ENCODE measurements at places on chromosomes 4 and X.

DNA sequence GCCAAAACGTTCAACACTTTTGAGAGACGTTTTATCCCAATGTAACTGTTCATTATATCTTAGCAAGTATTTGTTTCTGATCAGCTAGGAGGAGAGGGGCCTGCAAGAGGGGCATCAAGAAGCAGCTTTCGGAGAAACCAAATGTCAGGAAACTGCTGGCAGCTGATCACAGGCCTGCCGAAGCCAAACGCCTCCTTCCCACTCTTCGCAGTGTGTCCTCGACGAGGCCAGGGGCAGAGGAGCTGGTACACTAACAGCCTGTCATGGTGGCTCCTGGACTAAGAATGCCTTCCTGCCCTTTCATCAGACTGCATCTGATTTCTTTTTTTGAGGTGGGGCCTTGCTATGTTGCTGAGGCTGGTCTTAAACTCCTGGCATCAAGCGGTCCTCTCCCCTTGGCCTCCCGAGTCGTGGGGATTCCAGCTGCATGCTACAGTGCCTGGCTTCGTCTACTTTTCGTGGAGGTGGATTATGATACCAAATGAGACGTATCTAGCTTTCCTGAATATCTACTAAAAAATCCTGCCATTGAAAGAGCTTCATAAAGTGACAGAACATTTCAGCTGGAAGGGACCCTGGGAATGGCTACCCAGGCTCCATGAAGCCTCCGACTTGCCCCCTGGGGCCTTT is 134.8 kb downstream of the AFAP1 start:
- DNase-seq, result no peak

DNA sequence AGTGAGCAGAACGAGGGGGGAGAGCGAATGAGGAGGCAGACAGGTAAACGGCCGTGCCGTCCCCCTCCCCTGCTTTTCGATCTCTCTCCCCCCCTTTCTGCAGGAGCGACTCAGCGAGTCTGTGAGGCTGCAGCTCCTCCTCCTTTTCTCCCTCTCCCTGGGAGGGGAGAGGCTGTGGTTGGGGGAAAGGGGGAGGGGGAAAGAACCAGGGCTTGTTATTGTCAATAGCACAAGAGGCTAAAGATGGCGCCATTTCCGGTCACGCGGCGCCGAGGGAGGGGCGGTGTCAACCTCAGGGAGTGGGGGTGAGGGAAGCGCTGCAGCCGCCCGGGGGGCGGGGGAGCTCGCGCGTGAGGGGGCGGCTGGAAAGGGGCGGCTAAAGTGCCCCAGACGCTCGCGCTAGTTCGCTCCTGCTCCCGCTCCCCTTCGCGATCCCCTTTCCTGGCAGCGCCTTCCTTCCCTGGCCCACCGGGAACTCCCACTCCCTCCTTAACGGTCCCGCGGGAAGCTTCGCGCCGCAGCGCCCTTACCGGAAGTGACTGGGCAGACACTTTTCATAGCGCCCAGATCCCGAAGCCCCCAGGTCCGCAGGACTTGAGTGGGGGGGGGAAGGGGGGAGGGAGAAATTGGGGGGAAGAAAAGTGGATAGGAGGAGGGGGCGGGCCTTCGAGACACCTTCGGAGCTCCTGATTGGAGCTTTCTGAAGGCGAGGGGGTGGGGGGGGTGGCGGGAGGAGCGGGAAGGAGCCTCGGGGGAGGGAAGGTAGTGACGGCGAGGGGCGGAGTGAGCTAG is at the start of gene CUL4B:
Gene CUL4B (minus strand): TSS at position 121 of the 792 bp plus-strand sequence. CDS start 324 bp downstream, outside the sequence.
- peak; percentile 96 for DNase-seq

GRCh38 chr4:5787311-5787710 is 76.3 kb downstream of the EVC start:
- DNase-seq, result no peak

- no peak for DNase-seq
Observed at GRCh38 chr4:101037249-101037648, 310.1 kb downstream of the PPP3CA start.

- no peak for DNase-seq
Observed at GRCh38 chr4:26330186-26330787, 9.5 kb downstream of the RBPJ start.

- DNase-seq, result no peak
Observed at GRCh38 chr4:81912376-81913030, 440.8 kb upstream of the RASGEF1B start.
